ENCODE measurements at places on chromosomes 5 and 9.

DNA sequence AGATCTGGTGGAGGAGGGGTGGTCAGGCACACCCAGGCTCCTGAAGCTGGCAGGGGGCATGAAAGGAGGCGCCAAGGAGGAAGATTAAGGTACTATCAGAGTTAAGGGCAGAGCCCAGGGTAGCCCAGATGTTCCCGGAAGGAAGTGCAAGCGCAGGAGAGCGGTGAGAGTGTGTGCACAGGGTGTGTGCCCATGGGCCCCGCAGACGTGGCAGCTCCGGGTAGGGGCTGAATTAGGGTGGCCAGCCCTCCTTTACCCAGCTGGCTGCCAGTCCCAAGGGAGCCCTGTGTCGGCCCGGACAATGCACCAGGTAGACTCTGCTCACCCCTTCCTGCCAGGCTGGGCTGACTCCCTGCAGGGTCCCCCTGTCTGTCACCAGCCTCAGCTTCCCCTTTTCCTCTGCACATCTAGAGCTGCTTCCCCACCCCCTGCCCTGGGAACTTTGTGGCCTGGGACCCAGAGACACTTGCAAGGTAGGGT is at the start of gene SMIM33:
SMIM33 (plus strand) TSS at position 184 of the 480 bp plus-strand sequence; CDS start at position 302, 118 bp downstream.
- no peak for DNase-seq

DNA sequence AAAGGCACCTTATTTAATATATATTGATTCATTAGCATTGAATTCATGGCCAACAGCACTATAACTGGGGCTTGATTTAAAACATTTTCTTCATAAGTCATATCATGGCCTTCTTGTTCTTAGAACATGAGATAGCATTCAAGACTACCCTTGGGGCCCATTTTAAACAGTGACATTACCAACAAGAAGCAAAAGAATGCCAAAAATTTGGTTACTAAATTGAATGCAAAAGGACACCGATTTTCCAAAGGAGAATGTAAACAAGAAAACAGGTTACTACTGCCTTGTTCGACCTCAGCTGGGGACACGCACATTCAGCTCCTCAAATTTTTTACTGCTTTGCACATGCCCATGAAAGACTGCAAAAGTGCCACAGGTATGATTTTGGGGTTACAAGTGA is 219.4 kb upstream of the TLE4 start:
- DNase-seq: no peak

DNA sequence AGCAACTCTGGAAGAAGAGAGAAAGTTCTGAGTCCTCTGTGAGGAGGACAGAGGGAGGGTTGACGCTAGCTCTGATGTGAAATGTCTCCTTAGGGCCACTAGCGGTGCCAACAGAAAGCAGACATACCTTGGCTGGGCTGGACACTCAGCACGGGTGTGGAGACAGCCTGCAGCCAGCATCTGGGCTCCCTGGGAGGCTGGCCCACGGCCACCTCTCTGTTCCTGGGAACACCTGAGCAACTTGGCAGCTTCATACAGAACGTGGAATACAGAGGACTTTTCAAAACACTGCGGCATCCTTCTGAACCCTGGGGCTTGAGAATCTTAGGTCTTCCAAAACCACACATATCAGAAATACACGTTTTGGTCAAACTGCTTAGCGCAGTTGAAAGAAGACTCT is 269.1 kb downstream of the FSTL4 start:
- no peak for DNase-seq

DNA sequence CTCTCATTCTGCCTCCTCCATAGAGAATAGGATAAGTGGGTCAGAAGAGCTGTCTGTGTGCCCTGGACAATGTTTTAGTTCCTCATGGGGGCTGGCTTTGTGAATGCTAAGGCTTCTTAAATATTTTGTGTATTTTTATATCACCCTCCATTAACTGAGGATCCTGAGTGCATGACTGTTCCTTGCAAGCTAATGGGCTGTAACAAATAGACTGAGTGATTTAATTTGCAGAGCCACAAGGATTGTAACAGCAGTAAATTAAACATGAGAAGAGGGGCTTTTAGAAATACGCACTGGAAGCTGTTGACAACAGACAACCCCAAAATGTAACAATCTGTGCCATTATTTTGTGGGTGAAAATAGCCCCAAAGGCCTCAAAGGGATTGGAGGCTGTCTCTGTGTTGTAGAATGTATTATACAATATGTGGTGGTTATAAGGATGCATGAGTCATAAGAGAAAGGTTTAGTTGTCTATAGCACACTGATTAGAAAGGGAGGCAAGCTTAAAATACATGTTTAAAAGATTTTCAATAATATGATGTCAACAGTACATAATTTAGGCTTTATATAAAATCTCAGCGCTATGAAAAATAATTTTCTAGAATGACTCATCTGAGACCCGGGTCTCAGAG is 152.7 kb upstream of the ACTBL2 start:
- no peak for DNase-seq

DNA sequence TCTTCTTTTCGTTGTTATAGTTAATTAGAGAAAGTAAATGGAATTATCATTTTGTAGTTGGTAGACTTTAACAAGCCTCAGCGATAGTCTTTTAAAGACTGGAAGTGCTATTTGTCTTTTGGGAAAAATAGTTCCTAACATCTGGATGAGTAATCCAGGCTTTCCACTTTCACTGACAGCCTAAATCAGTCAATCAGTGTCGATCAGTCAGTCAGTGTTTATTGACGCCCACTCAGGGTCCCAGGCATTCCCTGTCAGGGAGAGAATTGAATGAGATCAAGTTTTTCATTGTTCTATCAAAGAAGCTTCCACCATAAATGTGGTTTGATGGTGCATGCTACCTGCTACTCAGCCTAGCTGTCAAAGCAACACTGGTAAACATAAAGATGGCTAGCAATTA is 2.6 kb downstream of the ABL1 start:
- DNase-seq: no peak

DNA sequence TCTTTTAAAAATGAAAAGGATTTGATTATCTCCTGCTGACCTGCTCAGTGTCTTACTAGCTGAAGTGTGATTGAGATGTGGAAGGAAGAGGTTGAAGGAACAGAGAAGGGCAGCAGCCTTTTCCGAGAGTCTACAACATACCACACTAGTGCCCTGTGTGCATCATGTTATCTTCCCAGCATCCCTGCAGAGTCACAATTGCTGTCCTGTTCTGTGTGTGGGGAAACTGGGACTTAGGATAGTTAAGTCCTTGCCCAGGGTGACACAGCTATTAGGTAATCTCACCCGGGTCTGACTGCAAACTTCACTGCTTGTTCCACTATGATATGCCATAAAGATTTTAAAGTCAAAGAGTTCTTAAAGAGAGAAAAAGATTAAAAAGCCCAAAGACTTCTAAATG is 55.8 kb downstream of the FAM78A start:
- DNase-seq: no peak

DNA sequence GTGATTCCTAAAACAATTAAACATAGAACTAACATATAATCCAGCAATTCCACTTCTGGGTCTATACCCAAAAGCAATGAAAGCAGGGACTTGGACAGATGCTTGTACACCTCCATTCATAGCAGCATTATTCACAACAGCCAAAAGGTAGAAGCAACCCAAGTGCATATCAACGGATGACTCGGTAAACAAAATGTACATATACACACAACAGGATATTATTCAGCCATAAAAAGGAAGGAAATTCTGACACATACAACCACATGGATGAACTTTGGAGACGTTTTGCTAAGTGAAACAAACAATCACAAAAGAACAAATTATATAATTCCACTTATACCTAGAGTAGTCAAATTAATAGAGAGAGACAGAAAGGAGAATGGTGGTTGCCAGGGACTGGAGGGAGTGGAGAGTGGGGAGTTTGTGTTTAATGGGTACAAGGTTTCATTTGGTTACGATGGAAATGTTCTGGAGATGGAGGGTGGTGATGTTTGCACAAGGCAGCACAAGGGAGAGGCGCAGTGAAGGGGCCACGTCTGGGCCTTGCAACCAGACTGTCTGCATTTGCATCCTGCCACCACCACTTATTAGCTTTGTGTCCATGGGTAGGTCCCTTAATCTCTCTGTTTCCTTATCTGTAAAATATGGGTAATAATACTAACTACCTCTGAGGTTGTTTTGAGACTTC is 36.3 kb upstream of the RLN1 start:
- DNase-seq: no peak

DNA sequence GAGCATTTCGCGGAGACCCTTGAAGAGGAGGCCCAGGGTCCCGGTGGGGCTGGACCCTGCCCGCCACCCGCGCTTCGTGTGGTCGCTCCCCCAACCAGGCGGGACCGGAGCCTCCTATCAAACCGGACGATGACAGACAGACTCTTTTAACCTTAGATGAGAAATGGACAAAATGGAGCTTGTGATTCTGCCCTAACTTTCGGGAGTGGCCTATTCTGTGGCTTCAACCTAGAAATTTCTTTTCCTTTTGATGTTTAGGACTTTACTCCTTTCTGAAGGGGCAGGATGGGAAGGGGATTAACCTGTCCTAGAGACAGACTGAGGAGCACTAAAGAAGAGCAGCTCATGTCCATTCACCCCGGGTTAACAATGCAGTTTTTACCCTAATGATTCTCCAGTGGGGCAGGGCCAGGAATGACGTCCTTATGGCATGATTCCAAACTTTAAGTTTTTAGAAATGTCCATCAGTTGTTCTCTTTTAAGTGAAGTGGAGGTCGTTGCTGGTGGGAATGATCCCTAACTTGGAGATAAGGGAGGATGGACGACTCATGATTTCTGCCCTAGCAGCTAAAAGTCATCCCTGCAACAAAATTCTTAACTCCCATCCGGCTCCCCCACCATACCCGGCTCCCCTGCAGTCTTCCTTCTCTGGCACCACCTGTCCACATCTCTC is 1.0 kb downstream of the NIPSNAP3A start:
- no peak for DNase-seq

DNA sequence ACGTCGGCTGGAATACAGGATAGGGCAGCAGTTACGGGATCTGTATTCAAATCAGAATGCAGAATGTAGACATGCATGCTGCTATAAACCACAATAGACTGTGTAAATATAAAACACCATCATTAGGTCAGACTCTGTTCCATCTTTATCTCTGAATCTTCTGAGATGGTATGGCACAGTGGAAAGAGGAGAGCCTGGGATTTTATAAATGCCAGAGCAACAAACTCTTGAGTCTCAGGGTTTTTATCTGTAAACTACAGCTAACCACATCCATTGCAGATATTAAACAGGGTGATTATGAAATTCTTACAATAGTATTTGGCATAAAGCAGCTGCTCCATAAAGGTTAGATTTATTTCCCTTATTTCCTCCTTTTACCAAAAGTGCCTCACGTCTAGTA is 108.7 kb downstream of the ZDHHC21 start:
- DNase-seq: no peak

- no peak for DNase-seq
Measured at GRCh38 chr5:53067641-53068040, 41.9 kb downstream of the MOCS2 start.

- DNase-seq: no peak
Measured at GRCh38 chr5:132510076-132510475, 19.5 kb upstream of the IRF1 start.

- no peak for DNase-seq
Measured at GRCh38 chr5:164115420-164115819, 610.0 kb downstream of the MAT2B start.

DNA sequence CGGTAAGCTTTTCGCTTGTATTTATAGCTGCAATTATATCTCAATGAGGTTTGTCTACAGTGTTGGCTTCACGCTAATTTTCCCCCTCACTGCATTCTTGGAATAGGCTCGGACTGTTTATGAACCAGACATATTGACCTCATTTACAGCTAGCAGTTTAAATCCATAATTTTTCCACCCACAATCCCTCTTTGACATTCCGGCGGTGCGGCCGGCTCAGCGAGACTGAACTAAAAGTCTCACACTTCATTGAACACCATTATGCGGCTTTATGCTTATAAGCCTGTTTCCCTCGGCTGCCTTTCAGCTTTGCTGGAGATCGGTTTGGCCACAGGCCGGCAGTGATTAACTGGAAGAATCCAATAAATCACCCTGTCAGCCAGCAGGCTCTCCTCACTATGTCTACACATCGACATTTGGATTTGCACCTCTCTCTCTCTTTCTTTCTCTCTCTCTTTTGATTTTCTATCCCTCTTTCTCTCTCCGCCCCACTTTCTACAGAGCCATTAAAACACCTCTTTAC is 315.0 kb upstream of the TLE4 start:
- DNase-seq: no peak

GRCh38 chr5:96742538-96742937 is 65.2 kb downstream of the ERAP1 start:
- no peak for DNase-seq

- DNase-seq: no peak
Measured at GRCh38 chr5:78527925-78528324, 120.6 kb downstream of the LHFPL2 start.

- DNase-seq: no peak
Measured at GRCh38 chr5:132748522-132749000, 1.3 kb downstream of the CCNI2 start.

- no peak for DNase-seq
Measured at GRCh38 chr5:36870399-36871040, 6.0 kb upstream of the NIPBL start.

DNA sequence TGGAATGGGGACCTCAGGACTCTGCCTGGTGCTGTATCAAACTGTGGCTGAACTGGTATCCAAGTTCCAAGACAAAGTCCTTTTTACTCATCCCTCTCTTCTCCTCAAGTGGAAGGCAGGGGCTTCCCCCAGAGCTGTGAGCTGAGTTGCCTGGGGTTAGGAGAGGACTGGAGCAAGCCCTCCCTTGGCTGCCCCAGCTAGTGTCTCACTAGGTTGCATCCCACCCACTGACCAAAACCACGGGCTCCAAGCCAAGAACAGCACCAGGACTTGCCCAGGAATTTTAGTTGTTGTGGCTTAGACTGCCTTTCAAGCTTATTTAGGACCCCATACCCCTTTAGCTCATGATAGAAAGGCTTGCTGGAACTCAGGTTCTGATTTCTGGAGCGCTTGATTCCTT is 158.7 kb upstream of the TNC start:
- no peak for DNase-seq

GRCh38 chr5:73125289-73125688 is 4.9 kb downstream of the TMEM171 start:
- no peak for DNase-seq

DNA sequence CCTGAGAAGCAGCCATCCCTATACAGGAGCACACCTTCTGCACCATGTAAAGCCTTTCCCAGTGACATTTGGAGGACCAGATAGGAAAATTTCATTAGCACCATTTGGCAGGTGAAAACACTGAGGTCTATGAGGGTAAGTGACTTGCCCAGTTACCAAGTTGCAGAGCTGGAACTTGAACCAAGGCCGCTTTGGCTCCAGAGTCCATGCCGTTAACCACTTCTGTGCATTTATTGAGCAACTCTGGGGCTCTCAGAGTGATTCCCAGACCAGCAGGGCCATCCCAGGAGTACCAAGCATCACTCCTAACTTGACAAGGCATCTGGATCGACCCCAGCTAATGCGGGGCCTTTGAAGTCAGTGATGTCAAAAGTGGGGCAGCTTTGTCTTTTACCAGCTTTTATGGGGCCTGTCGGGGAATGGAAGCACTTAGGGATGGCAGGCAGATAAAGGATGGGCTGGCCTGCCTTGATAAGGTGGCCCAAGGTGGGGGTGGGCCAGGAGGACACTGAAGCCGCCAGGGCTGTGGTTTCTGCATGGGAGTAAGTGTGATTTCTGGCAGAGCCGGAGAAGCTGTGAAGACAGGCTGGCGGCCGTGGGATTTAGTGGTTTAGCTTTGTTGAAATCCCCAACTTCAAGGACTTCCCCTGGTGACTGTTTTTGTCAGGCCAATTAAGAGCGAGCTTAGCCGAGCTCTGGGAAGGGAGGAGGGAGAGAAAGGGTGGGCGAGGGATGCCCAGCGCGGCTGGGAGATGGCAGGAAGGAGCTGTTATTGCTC is 127.3 kb downstream of the MACROH2A1 start:
- DNase-seq: no peak

GRCh38 chr5:142156839-142157463 is 48.4 kb downstream of the NDFIP1 start:
- no peak for DNase-seq
